Non-pigmented ciliary epithelial cell (primary cell): ENCODE measurements at places on chromosomes 5 and 9.

- peak; percentile 59 for DNase-seq
Measured at GRCh38 chr9:84371737-84372136, 31.2 kb upstream of the SLC28A3 start.

DNA sequence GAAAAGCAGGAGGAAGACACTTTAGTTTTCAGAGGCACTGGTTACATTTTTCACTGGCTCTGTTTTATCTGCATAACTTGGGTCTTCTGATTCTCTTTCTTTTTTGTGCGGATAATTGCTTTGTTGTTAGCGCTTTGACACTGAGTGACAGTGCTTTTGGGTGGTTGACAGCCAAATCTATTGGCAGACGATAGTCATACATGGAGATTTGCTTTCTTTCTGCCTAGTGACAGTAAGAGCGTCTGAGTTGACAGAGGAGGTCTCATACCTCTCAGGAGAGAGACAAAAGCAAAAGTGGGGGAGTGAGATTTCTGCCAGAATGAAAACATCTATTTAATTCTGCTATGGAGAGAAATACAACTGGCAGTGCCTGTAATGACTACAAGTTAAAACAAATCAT is 2278.0 kb upstream of the WWC1 start:
- no peak for DNase-seq

- DNase-seq, result no peak
Measured at GRCh38 chr9:132381966-132382541, 24.6 kb downstream of the TTF1 start.

GRCh38 chr9:2208991-2209390 is 193.8 kb downstream of the SMARCA2 start:
- no peak for DNase-seq

GRCh38 chr5:66744040-66744439 is 147.8 kb downstream of the MAST4 start:
- peak; percentile 15 for DNase-seq

DNA sequence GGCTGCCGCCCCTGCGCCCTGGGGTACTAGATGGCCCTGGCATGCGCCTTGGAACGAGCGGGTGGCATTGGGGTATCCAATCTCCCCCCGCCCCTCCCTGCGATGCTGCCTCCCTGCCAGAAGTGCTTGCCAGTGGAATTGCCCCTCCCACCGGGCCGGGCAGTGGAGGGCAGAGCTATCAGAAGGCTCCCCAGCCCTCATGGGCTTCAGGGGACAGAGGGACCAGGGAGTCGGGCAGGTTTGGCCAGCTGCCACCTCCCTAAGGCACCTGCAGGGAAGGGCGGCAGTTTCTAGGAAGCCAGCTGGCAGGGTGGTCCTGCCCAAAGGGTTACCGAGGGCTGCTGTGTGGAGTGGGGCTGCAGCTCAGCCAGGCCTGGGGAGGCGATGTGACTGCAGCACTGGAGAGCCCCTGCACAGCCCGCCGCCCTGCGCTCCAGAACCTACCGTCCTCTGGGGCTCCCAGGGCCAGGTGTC is 52.8 kb upstream of the EGFL7 start:
- no peak for DNase-seq

DNA sequence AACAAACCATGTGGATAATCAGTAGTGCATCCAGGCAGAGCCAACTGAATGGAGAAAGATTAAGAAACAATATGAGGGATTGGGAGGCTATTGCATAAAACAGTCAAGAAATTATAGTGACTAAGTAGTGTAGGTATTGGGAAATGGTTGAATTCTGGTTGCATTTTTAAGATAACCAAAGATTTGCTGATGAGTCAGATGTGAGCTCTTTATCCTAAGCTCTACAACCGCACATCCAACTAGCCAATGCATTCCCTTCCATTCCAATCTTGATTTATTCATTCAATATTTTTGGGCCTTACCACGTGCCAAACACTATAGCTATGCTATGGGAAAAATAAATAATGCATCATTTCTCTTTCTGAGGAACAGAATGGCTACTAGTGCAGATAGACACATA is 524.5 kb upstream of the RGMB start:
- DNase-seq, result peak; percentile 86

DNA sequence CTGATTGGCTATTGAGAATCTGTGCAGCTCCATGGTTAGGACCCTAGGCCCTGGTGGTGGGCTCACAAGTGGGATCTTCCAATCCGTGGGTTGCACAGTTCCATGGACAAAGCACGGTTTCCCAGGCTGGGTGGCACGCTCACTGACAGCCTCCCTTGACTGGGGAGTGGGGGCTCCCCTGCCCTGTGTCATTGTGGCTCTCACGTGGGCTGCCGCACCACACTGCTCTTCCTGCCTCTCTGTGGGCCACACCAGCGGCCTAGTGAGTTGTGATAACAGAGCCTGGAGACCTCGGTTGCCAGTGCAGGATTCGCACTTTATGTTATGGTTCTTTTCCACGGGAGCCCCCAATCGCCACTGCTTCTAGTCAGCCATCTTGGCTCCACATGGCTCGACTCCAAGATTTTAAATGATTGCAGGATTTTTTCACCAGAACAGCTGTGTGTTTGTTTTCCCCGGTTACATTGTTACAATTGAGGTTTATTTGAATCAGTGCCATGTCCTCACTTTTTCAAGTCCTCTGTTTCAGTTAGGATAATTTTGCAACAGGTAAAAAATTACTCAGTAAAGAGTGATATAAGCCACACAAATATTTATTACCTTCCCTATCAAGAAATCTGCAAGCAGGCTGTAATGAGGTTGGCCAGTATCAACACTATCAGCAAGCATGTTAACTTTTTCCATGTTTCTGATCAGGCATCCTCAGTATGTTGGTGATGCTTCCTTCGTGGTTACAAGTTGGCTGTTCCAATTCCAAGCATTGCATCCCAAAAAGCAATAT is 253.8 kb downstream of the ZNF608 start:
- DNase-seq, result no peak

DNA sequence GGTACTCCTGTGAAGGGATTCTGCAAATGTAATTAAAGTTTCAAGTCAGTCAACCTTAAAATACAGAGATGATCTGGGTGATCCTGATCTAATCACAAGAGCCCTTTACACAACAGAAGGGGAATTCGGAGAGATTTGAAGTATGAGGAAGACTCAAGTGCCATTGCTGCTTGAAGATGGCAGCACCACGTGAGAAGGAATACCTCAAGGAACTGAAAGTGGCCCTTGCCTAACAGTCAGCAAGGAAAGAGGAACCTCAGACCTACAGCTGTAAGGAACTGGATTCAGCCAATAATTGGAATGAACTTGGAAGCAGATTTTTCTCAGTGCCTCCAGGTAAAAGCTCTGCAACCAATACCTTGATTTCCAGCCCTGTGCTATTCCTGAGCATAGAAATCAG is 87.4 kb downstream of the THBS4 start:
- no peak for DNase-seq

DNA sequence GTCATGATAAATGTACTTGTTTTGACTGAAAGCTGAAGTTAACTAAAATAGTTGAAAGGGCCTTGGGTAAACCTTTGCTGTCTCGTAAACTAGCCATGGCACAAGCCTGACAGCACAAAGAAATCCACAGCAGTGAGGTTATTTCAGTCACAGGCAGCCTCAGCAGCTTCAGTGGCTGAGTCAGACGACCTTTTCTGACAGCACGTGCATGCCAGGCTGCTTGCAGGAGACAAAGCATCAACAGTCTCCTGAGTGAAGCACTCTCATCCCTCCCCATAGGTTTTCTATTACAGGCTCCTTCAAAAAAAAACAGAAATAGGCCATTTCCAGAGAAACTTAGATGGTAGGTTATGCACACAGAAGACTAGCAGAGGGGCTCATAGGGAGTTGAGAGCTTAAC is 34.6 kb downstream of the OXCT1 start:
- DNase-seq, result peak; percentile 30

- DNase-seq, result no peak
Measured at GRCh38 chr9:98781588-98782383, 14.6 kb downstream of the ANKS6 start.

GRCh38 chr9:27945386-27945785 is 372.1 kb upstream of the C9orf72 start:
- DNase-seq, result no peak

GRCh38 chr5:150441813-150442698 is 7.5 kb downstream of the RPS14 start:
- DNase-seq, result no peak

DNA sequence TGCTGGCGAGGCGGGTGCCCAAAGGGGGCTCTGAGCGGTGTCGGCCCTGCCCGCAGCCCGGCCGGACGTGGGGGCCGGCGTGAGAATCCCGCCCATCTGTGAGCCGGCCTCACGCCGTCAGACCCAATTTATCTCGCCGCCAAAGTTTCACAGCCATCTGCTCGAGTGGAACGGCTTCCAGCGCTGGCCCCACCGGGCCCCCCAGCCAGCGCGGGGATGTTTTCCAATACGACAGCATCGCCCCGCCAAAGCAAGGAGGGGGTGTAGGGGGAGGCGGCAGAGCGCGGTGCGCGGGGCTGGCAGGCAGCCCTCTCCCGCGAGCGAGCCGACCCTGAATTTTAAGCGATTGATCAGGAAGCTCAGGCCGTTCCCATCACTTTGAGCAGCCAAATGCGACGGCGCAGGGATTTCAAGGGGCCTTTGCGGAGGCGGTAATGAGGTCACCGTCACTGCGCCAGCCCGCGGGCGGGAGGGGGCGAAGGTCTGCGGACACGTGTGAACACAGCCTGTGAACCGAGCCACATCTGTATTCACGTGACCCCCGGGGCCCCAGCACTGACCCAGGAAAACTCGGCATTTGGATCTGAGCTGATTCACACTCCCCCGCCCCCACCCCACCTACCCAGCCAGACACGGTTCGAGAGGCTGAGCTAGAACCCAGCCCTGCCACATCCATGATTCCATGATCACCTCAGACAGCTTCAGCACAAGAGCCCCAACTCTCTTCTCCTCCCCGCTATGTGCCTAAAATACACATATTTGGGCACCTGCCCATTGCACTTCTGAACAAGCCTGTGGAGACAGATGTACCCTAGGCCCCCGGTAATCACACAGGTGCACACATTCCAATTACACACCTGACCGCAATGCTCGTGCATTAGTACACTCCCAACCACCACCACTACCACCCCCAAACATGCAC is 47.8 kb upstream of the PSD2 start:
- no peak for DNase-seq

DNA sequence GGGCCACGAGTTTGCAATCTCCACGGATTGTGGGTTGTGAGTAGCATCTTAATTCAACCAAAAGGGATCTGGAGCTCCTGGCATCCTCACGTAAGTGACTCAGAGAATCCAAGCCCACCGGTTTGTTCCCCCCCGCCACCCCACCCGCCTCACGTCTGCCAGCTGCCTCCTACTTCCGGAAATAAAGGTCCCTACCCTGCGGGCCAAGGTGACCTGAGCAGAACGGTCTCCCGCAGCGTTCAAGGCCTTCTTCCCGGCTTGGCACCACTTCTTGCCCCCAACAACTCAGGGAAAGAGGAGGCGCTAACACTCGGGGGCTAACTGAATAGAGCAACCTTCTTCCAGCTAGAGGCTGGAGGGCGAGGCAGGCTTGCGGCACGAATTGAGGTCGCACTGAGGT is 8.8 kb upstream of the GPRIN1 start:
- no peak for DNase-seq

GRCh38 chr9:121218357-121219027 is 16.8 kb upstream of the RAB14 start:
- no peak for DNase-seq

GRCh38 chr5:158099571-158100105 is 240.7 kb upstream of the CLINT1 start:
- DNase-seq, result no peak

DNA sequence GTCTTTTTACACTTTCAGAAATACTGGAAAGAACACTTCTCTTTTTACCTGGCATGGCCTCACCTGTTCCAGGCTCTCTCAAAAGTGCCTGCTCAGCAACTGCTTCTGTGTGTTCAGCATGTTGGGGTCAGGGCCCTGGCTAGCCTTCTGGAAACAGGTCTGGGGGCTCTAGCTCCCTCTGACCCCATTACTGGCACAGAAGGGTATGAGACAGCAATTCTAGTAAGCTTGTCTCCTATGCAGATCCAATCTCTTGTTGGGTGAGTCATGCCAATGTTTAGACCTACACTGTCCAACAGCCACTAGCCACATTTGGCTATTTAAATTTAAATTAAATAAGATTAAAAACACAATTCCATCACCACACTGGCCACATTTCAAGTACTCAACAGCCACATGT is 80.8 kb downstream of the MAPKAP1 start:
- DNase-seq, result no peak

DNA sequence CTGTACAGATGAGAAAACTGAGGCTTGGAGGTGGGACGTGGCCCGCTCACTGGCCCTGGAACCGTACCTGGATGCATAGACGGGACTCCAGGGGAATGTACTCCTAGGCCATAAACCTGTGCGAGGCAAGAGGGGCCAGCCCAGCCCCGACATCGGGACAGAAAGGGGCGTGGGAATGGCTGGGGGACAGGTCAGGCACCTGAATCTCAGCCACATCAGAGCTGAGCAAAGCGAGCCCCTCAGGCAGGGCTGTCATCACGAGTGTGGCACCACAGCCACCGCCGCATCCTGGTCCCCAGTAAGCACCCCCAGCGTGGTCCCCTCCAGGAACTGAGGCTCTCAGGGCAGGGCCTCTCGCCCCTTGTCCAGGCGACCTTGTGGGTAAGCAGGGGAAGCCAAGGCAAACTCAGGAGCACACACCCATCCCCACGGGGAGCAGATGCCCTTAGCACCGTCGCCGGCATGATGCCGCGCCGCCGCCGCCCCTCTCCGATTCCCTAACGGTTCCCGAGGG is 16.5 kb downstream of the NACC2 start:
- DNase-seq, result no peak

- no peak for DNase-seq
Measured at GRCh38 chr5:35803191-35803651, 53.5 kb upstream of the IL7R start.

- DNase-seq, result no peak
Measured at GRCh38 chr9:6910032-6910431, 152.3 kb downstream of the KDM4C start.

DNA sequence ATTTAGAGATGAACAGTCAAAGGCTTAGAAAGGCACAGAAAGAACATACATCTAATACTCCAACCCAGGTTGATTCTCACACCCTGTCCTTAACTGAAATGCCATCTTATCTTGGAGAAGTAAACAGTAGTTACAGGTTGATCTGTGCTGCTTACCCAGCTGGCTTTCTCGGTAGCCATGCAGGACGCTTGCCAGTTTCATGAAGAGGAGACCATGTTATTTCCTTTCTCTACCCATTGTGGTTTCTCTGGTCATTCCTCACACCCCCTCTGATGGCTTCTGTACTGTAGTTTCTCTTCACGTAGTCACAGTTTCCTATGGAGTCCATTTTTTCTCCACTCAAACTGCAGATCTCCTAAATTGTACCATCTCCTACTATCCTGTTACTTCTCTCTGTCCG is 206.0 kb downstream of the SGCD start:
- DNase-seq, result no peak

DNA sequence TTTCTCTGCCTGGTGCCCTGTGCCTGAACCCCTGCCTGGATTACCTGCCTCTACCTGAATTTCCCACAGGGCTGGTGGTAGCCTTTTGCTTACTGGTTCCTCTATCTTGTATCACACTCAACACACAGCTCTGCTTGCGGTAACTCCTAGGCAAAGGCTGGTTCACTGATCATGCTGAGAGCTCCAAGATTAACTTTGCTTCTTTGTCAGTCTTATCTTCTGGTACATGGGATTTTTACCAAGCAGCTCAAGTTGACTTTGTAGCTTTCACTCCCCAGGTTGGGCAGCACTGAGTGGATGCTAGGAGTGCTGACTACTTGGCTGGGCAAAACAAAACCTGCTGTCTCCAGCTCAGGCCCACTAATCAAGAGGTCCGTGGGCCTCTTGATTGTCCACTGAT is 145.9 kb upstream of the GLRA1 start:
- DNase-seq, result no peak
